Endothelial cell of umbilical vein (primary cell): ENCODE measurements at places on chromosomes 12 and 14. TPM values are rescaled to one million over a fixed set of nuclear protein-coding genes. Genes with fewer than 3 reads are reported as not detected.

DNA sequence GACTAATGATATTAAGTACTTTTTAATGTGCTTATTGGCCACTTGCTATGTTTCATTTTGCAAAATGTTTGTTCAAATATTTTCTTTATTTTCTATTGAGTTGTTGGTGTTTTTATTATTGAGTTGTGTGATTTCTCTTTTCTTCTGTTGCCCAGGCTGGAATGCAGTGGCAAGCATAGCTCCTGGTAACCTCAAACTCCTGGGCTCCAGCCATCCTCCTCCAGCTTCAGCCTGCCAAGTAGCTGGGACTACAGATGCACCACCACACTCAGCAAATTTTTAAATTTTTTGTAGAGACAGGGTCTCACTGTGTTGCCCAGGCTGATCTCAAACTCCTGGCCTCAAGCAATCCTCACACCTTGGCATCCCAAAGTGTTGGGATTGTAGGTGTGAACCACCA is 199.2 kb downstream of the NOVA1 start:
- no peak for DNase-seq
- H3K4me3 ChIP-seq: no peak overlapping the region
- H3K4me1 ChIP-seq: no peaks in the 10 kb centered on the region
- peaks cover 3% of the 10 kb centered on the region for H3K27me3 ChIP-seq
- no peak overlapping the region for H3K27ac ChIP-seq
- no peaks in the 10 kb centered on the region for H3K36me3 ChIP-seq

DNA sequence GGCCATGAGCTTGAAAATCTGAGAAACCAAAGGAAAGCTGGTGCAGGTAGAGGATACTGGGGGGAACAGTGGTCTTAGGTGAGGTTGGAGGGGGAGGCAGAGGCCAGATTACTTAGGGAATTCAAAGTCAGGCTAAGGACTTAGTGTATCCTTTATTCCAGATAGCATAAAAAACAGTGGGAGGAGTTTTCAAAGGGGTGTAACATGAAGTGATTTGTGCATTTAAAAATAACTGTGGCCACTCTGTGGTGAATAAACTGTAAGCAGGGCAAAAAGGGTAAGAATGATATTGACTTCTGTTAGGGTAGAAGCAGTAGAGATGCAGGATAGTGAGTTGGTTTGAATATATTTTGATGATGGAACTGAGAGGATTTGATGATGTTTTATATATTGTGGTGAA is 313.2 kb downstream of the EMP1 start:
- no peaks in the 10 kb centered on the region for H3K27me3 ChIP-seq
- H3K27ac ChIP-seq: no peak overlapping the region
- DNase-seq: no peak
- H3K36me3 ChIP-seq: no peaks in the 10 kb centered on the region
- H3K4me3 ChIP-seq: no peak overlapping the region
- no peaks in the 10 kb centered on the region for H3K4me1 ChIP-seq

DNA sequence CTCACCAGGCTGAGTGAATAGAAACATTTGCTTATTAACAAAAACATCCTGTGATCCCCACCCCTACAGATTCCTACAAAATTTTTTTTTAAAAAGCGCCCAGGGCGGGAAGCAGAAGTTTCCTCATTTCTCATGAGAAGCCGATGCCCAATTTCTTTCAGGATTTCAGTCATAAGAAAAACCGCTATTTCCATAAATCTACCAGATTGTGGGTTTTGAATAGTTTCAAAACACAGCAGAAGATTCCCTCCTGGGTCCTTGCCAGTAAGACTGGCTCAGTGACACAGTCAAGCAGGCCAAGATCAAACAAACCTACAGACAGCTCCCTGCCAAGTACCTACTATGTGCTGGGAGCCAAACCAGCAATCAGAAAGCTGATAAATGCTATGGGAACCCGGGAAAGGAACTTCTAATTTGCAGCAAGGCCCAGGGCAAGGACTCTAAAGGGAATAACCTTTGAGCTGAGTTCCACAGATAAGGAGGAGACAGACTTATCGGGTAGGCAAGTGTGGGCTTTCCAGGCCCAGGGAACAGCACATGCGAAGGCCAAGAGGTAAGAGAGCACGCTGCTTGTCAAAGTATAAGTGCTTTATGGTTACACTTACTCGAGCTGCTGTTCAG is 68.7 kb downstream of the CCDC88C start:
- no peaks in the 10 kb centered on the region for H3K27me3 ChIP-seq
- DNase-seq: no peak
- H3K4me1 ChIP-seq: peaks cover 13% of the 10 kb centered on the region

DNA sequence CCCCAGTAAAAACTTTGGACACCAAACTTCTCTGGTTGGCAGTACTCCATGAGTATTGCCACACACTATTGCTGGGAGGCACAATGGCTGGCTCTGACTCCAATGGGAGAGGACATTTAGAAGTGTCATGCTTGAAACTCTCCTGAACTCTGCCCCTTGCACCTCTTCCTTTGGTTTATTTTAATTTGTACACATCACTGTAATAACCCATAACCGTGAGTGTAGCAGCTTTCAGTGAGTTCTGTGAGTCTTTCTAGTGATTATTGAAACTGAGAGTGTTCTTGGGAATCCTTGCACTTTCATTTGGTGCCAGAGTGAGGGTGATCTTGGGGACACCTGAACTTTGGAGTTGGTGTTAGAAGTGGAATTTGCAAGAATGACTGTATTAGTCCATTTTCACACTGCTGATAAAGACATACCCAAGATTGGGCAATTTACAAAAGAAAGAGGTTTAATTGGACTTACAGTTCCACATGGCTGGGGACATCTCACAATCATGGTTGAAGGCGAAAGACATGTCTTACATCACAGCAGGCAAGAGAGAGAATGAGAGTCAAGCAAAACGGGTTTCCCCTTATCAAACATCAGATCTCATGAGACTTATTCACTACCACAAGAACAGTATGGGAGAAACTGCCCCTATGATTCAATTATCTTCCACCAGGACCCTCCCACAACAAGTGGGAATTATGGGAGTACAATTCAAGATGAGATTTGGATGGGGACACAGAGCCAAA is 41.3 kb upstream of the CEP83 start:
- no peaks in the 10 kb centered on the region for H3K4me1 ChIP-seq
- no peak overlapping the region for H3K4me3 ChIP-seq
- no peaks in the 10 kb centered on the region for H3K36me3 ChIP-seq
- H3K27ac ChIP-seq: no peak overlapping the region

DNA sequence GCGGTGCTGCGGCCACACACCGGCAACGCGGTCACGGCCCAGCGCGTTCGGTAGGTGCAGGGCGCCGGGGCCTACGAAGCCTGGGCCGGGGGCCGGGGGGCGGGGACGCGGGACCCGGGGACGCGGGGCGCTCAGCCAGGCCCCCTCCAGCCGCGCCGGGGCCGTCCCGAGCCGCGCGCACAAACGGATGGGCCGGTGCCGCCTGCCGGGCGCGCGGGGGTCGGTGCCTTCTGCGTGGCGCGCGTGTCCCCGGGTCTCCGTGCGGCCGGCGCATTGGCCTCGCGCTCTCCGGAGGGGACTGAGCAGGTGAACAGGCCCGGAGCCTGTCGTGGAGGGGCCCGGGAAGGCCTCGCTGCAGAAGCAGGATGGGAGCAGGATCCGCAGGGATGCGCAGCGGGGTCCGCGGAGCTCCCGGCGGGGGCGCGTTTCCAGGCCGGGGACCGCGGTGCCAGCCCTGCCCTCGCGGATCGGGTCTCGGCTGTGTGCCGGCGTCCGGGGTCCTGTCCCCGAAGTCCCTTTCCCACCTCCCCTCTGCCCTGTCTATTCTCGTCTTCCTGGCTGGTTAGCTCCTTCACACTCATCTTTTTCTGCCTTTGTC is 421 bp downstream of the GLT1D1 start:
- no peaks in the 10 kb centered on the region for H3K36me3 ChIP-seq
- DNase-seq: no peak
- H3K4me1 ChIP-seq: no peaks in the 10 kb centered on the region
- no peak overlapping the region for H3K27ac ChIP-seq

DNA sequence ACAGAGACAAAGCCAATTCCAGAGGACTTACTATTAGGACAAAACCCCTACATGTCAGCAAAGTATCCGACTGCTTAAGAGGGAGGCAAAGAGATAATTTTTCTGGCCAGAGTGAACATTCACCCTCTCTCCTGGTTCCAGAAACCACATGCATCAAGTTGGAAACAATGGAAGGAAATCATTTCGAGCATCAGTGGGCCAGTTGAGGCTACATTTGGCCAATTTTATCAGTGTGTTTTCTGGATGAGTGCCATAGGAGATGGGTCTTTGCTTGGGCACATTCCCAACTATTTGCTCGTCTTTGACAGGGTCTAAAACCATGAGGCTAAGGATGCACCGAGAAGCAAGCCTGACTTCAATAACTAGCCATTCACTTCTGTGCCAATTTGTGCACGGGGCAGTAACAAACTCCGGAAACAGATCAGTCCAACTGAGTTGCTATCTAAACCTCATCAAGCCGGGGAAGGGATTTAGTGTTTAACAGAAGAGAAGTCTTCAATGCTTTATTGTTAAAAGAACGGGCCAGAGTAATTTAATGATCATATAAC is 17.4 kb downstream of the EGLN3 start:
- H3K4me3 ChIP-seq: no peak overlapping the region
- peaks cover 12% of the 10 kb centered on the region for H3K4me1 ChIP-seq
- H3K27me3 ChIP-seq: peaks cover 11% of the 10 kb centered on the region
- H3K36me3 ChIP-seq: no peaks in the 10 kb centered on the region

GRCh38 chr12:11885261-11886038 is 185.3 kb upstream of the BCL2L14 start:
- peaks cover 13% of the 10 kb centered on the region for H3K36me3 ChIP-seq
- peaks cover 49% of the 10 kb centered on the region for H3K4me1 ChIP-seq
- peak; percentile 95 for DNase-seq
- H3K27ac ChIP-seq: peak overlapping the region; percentile 92
- no peaks in the 10 kb centered on the region for H3K27me3 ChIP-seq
- H3K4me3 ChIP-seq: no peak overlapping the region

GRCh38 chr12:67451206-67451605 is 182.0 kb downstream of the CAND1 start:
- H3K4me1 ChIP-seq: no peaks in the 10 kb centered on the region
- H3K27me3 ChIP-seq: no peaks in the 10 kb centered on the region
- DNase-seq: no peak
- no peaks in the 10 kb centered on the region for H3K36me3 ChIP-seq
- H3K27ac ChIP-seq: no peak overlapping the region

GRCh38 chr14:90451443-90451842 is 54.6 kb downstream of the CALM1 start:
- no peak overlapping the region for H3K4me3 ChIP-seq
- DNase-seq: no peak
- no peaks in the 10 kb centered on the region for H3K27me3 ChIP-seq
- no peaks in the 10 kb centered on the region for H3K36me3 ChIP-seq
- H3K4me1 ChIP-seq: peaks cover 3% of the 10 kb centered on the region
- H3K27ac ChIP-seq: no peak overlapping the region

- H3K27me3 ChIP-seq: no peaks in the 10 kb centered on the region
- H3K4me1 ChIP-seq: peaks cover 26% of the 10 kb centered on the region
- H3K4me3 ChIP-seq: no peak overlapping the region
- H3K36me3 ChIP-seq: no peaks in the 10 kb centered on the region
- H3K27ac ChIP-seq: peak overlapping the region; percentile 87
- DNase-seq: peak; percentile 33
Measured at GRCh38 chr12:124938108-124938507, 23.7 kb upstream of the UBC start.

Gene CLEC6A
- not detected in 2 replicates for total RNA-seq

Gene CCDC60
- total RNA-seq: not detected in 2 replicates

Gene PAX9
- 0.44 and 4.8 TPM in 2 replicates for total RNA-seq

Gene HOTAIR
- total RNA-seq: not detected in 2 replicates

Gene TRAF3
- total RNA-seq: 25.6 and 27.6 TPM in 2 replicates

Gene AICDA
- not detected in 2 replicates for total RNA-seq

Gene LALBA
- total RNA-seq: not detected in 2 replicates

Gene NR4A1
- 6.8 and 10.2 TPM in 2 replicates for total RNA-seq
